Left ventricle myocardium inferior (tissue), 1 donor: ENCODE measurements at places on chromosomes 16 and 17. TPM values are rescaled to one million over a fixed set of nuclear protein-coding genes. Genes with fewer than 3 reads are reported as not detected.
A peak's percentile ranks its signal among the peaks of the same experiment; 100 is the strongest.

Gene HSF5
- not detected for total RNA-seq

Gene C16orf74
- 2.3 TPM for total RNA-seq

Gene FN3KRP
- total RNA-seq = 13.6 TPM

- H3K36me3 ChIP-seq = no peaks in the 10 kb centered on the region
- H3K4me1 ChIP-seq = peaks cover 10% of the 10 kb centered on the region
- H3K4me3 ChIP-seq = peak overlapping the region; percentile 48
- no peak for DNase-seq
- peaks cover 90% of the 10 kb centered on the region for H3K27me3 ChIP-seq
Observed at GRCh38 chr17:29019475-29020181, 13.8 kb upstream of the SEZ6 start.

DNA sequence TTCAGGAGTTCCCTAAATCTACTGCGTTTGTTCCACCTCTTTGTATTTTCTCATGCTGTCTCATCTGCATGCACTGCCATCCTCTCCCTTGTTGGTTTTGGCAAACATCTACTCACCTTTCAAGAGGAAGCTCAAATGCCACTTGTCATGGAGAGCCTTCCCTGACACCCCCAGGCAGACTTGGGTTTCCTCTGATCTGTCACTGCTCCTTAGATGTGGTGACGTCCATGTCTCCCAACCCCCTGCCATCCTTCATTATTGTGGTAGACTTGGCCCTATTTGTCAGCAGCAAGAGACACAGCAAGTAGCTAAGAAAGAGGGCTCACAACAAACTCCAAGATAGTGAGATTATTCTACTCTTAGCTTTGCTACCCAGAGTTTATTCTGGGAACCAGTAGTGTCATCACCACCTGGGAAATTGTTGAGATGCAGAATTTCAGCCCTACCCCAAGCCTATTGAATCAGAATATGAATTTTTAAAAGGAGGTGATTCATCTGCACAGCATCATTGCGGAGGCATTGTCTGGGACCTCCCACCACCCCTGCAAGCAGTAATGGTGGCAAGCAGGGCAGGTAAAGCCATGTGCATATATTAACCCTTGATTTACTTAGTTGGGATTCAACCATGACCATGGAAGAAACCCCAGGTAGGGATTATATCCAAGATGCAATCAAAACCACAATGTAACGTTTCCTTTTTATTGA is 248.9 kb downstream of the SHISA9 start:
- H3K4me3 ChIP-seq = no peak overlapping the region
- peaks cover 7% of the 10 kb centered on the region for H3K27me3 ChIP-seq
- no peaks in the 10 kb centered on the region for H3K4me1 ChIP-seq
- H3K27ac ChIP-seq = no peak overlapping the region

- H3K36me3 ChIP-seq = peaks cover 7% of the 10 kb centered on the region
- H3K4me3 ChIP-seq = no peak overlapping the region
- H3K27me3 ChIP-seq = no peaks in the 10 kb centered on the region
- H3K4me1 ChIP-seq = peaks cover 6% of the 10 kb centered on the region
Observed at GRCh38 chr17:35074711-35075707, 11.5 kb upstream of the RFFL start.

DNA sequence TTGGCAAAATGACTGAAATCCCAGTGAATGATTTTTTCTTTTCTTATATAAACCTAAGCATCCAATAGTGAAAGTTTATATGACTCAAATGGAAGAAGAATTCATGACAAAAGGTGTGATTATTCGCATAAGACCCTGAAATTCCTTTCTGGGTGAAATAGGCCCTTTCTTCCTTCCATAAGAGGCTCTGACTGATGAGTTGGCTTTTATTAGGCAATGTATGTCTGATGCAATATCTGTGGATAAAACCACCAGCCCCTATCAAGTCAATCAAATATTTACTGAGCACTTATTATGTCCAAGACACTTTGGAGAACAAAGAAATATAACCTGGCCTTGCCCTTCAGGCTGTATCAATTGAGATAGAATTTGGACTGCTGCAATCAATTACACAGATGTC is 316.6 kb downstream of the CDH13 start:
- no peak for DNase-seq
- no peak overlapping the region for H3K4me3 ChIP-seq
- no peak overlapping the region for H3K27ac ChIP-seq
- no peaks in the 10 kb centered on the region for H3K36me3 ChIP-seq

GRCh38 chr17:32331243-32332040 is 10.5 kb downstream of the C17orf75 start:
- no peak overlapping the region for H3K4me3 ChIP-seq
- H3K27ac ChIP-seq = no peak overlapping the region
- H3K27me3 ChIP-seq = no peaks in the 10 kb centered on the region
- H3K4me1 ChIP-seq = no peaks in the 10 kb centered on the region
- peaks cover 44% of the 10 kb centered on the region for H3K36me3 ChIP-seq

DNA sequence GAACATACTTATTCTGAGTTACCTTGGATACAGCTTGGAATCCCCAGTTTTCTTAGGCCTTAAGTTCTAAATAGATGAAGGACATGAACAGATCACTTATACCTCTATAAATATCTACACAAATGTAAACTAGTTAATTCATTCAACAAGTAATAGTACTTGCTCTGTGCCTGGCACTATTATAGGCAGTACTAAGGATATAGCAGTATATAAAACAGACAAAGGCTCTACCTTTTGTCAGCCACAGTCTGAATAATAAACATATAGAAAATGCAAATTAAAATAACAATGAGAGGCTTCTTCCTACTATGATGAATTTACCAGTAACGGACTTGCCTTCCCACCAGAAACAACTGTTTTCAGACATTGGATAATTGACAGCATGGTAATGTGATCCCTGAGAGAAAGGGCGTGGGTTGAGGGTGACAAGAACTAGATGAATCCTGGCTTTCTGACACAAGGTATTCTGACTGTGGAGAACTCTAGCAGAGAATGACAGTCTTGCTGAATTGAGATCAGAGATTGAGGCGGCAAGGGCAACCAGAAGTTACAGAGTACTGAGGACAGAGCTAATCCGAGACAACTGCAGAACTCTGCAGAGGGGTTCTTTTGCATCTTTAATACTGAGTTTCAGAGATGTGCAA is 170.5 kb downstream of the TANC2 start:
- no peak overlapping the region for H3K4me3 ChIP-seq
